ENCODE measurements at places on chromosomes 2 and 18.

- no peak for DNase-seq
Measured at GRCh38 chr2:202060218-202060617, 12.8 kb upstream of the KIAA2012 start.

- DNase-seq = no peak
Measured at GRCh38 chr2:107542314-107542740, 284.4 kb upstream of the RGPD4 start.

DNA sequence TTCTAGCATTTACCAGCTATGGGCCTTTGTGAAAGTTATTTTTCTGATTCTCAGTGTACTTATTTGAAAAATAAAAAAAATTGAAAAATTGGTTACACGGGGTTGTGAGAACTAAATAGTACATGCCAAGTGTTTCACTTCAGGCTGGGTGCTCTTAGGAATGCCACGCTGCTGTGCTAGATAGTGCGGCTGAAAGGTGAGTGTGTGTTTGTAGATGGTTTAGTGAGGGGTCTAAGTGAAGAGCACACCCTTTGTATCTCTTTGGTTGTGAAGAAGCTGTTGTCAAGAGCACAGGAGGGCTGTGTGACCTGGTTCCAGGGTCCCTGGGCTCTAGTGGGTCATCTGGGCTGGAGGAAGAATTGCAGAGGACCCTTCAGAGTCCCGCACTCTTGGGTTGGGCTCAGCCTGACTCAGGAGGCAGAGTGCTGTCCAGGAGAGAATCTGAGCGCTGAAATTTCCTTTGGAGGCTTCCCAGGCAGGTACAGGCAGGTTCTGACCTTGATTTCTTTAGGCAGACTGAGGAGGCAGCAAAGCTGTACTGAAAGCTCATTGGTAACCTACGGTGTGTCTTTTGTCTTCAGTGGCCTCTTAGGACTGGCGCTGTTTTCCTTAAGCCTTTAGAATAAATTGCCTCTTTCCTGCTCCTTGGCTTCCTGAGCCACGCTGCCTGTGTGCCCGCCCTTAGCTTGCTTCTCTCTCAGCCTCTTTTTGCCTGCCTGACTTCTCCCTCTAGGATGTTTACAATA is 44.4 kb downstream of the MAP4K4 start:
- no peak for DNase-seq

- no peak for DNase-seq
Measured at GRCh38 chr2:145323512-145323911, 803.6 kb upstream of the ZEB2 start.

DNA sequence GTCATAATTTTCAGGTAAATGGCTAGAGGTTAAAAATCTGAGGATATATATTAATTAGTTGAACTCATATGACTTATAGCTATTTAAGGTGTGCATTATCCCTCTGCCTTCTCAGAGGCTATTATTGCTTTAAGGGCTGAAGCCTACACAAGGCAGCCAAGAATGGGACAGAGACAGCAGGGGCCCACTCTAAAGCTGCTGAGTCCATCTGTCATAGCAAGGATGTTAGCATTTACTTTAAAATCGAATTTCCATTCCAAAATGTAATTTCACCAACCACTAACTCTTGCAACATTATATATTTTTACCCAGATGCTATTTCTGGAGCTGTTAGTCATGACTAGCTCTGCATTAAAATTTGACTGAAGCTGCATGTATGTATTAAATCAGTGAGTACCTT is 236.3 kb upstream of the FSIP2 start:
- no peak for DNase-seq

DNA sequence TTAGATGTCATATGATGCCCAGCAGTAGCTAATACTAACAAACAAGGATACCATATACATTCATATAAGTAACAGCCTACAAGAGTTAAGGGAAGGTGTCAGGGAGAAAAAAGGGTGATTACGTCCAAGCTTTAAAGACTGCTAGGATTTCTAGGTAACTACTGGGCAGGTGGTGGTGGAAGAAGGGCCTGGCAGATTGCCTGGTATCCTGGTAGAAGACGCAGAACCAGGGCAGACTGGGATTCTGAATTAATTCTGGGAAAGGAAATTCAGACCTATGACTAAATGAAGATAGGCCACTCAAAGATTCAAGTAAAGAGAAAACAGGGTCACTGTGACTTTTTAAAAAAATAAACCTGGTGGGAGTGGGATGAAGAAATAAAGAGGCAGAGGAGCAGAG is 31.9 kb downstream of the NDUFA10 start:
- no peak for DNase-seq

DNA sequence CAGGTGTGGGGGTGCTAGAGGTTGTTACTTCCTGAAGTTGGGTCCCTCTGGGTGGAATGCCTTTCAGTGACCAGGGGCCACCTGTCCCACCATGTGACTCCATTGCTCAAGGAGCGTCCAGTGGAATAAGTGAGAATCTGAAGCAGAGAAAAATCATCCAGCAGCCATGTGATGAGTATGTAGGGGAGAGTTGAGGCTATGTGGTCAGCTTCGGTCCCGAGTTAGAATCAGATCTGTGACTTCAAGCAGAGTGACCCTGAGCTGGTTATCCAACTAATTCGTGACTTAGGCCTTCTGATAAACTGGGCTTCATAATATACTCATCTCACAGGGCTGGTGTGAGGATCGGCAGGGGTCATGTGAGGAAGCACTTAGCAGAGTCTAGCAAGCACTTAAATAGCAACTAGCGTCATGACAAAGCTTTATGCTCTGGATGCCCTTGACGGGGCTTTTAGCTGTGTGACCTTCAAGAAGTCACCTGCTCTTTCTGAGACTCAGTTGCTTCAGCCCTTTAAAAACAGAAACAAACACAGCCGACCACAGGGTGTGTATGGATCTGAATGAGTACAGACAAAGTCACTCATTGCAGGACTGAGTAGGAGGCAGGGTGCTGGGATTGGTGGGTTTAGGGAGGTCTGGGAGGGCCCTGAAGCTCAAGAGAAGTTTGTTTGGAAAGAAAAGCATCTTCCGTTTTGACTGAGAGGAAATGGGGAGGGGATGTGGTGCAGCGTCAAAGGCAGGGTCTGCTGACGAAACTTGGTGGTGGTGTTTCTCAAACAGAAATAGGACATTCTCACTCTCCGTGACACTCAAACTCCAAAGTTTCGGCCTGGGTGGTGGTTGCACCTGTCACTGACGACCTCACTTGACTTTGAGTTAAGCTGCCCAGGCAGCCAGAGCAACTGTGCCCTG is 264.0 kb upstream of the CXCR4 start:
- DNase-seq = no peak

- DNase-seq = peak; percentile 27
Measured at GRCh38 chr2:146602383-146602782, 1242.4 kb upstream of the ACVR2A start.

- DNase-seq = no peak
Measured at GRCh38 chr2:9807056-9807455, 36.2 kb upstream of the TAF1B start.

DNA sequence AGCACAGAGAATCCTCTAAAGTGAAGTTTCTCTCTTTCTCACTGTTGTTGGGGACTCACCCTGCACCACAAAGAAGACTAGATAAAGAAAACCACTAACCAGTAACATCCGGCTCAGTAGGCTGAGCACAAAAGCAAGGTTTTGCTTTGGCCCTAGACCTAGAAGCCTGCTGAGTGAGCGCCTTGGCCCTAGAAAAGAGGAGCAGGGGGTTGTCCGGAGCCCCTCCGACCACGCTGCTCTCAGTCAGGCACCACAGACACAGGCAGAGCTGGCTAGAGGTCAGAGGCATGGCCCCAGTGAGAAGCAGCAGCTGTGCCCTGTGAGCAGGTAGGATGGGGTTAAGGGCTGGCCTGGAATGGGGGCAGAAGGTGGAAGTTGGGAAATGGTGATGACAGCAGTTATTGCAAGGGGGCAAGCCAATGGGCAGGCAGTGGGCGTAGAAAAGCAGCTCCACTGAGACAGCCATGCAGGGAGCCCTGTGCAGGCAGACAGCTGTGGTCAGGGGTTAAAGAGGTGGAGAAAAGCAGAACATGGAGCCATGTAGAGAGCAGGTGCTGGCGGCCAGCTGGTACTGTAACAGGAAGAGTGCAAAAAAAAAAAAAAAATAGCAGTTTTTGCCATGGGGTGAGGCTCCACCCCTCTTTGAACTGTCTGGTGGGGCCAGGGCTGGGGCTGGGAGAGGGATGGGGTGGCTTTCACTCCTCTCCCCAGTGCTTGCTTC is 36.9 kb upstream of the SLC14A1 start:
- DNase-seq = no peak

- no peak for DNase-seq
Measured at GRCh38 chr2:30820381-30821055, 13.3 kb upstream of the CAPN13 start.

- DNase-seq = no peak
Measured at GRCh38 chr2:143684551-143685320, 555.5 kb downstream of the ARHGAP15 start.

DNA sequence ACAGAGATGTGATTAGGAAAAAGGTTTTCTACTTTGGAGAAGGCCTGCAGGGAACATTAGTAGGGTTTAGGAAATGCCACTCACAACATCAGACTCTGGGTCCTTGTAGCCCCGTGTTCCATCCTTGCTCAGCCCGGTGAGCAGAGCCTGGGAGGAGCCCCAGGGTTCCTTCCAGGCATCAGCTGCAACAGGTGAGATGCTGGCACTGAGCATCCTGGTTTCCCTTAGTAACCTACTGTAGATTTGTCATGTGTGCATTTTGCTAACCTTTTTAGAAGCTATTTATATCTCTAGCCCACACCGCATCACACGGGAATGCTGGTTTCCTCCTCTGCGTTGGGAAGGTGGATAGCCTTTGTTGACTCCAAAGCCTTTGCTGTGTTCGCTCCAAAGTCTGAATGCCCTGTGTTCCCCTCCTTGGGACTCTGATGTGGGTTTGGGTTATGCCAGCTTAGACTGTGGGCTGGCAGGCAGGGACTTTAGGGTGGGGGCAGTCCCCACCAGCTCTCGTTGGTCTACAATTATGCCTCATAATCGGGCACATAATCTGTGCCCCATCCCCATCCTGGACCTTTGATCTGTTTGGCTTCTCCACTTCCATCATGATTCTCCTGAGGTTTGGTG is 69.3 kb downstream of the TMEM247 start:
- no peak for DNase-seq

DNA sequence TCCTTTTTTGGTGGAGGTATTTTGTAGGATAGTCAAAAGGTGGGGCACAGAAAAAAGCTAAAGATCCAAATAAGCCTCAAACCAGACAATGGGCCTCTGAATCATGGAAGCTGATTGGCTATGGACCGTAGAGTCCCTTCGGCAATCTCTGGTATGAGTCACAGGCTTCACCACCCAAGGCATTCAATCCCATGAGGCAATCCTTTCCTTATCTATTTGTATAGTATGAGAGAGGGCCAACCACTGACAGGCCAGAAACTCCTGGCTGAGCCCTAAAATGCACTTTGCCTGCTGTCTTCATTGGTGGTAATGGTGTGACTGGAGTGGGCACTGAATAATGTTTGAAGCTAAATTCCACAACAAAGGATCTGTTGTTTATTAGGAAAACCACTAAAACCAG is 38.7 kb upstream of the MEX3C start:
- no peak for DNase-seq

DNA sequence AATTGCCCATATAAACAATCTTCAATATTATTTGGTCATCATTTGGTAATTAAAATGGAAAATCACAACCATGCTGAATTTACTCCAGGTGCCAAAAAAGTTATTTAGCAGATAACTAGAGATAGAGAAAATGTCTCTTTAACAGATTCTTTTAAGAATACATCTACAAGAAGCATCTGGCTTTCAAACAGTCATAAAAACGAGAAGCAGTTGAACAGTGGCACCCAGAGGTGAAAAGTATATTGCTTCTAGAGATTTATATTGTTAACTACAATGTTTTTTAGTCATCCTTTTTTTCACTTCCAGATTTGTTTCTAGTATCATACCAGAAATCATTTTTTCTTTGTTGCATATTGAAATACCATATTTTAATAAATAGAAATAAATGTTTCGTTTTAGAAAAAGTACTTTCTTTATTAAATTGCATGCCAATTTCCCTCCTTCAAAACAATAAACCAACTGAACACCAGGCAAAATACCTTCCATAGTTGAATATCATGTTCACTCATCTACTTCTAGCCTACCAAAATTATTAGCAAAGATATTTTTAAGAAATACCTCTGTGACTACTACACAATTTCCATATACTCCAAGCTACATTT is 65.4 kb upstream of the HNRNPA3 start:
- no peak for DNase-seq

DNA sequence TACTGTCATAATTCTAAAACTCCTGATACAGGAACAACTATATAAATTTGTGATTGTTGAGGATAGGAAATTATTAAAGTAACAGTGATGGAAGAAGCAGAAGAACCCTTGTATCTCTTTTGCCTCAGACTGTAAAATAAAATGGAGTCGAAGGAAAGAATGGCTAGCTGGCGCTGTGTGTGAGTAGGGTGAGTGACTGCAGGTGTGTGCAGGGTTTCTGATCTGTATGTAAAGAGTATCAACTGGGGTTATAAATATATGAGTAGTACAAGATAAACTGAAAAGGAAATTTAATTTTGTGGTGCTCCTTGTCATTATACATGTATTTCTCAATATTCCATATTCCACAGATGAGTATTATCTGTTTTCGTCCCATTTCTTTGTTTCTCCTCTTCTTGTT is 15.2 kb downstream of the POLI start:
- no peak for DNase-seq

DNA sequence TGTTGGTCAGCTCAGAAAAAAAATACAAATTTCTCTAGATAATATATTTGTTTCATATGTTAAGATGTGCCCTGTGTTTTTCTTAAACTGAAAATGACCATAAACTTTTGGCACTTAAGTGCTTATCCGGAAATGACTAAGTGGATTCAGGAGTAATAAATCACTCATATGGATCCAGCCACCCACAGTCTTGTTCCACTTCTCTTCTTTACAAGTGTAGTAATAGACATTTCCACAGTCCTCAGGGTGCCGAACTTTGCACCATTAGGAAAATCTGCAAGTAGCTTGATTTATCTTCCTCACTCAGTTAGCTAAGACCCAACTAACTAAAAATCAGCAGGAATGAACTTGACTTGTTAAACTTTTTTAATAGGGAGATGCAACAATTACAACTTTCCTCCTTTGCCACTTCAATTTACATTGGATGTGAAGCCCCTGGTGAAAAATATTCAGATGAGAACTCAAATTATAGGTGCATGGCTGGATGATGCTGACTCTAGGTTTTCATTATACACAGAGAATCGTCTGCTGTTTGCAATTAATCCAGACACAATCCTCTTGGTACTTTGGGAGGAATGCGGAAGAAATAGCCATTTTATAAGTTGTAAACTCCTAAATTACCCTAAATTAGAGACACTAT is 322.5 kb downstream of the ARHGAP15 start:
- no peak for DNase-seq

- DNase-seq = no peak
Measured at GRCh38 chr18:55573386-55573785, 14.6 kb downstream of the TCF4 start.

DNA sequence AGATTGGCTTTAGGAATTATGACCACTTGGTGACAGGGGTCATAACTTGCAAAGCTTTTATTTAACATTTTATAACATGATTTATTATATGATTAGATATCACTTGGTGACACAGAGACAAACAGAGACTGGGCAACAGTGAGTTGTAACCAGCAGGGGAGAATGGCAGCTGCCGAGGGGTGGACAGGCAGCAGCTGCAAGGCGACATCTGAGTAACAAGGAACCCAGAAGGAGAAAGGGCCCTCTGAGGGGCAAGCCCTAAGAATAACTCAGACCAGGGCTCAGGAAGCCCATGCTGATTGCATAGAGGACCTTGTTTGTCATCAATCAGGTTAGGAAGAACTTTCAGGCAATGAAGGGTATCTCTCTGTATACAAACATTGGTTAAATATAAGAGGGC is 339.9 kb upstream of the SOX11 start:
- no peak for DNase-seq

- no peak for DNase-seq
Measured at GRCh38 chr18:58649966-58650816, 21.1 kb upstream of the MALT1 start.

- peak; percentile 9 for DNase-seq
Measured at GRCh38 chr2:169670215-169670651, 24.0 kb downstream of the CFAP210 start.
